ENCODE measurements at places on chromosomes 2 and 18. TPM values are rescaled to one million over a fixed set of nuclear protein-coding genes. Genes with fewer than 3 reads are reported as not detected.
A peak's percentile ranks its signal among the peaks of the same experiment; 100 is the strongest.

The DQX1 gene
- total RNA-seq, result not detected

The SMPD4 gene
- 34.1 TPM for total RNA-seq

The SLC38A11 gene
- total RNA-seq, result 3.7 TPM

The SLC35F6 gene
- 73.1 TPM for total RNA-seq

The CERKL gene
- not detected for total RNA-seq

The MCFD2 gene
- 131 TPM for total RNA-seq

The GULP1 gene
- total RNA-seq, result 38.8 TPM

The LOXHD1 gene
- total RNA-seq, result 0.27 TPM

The COL3A1 gene
- 76.1 TPM for total RNA-seq

The CFAP65 gene
- total RNA-seq, result under 0.01 TPM

DNA sequence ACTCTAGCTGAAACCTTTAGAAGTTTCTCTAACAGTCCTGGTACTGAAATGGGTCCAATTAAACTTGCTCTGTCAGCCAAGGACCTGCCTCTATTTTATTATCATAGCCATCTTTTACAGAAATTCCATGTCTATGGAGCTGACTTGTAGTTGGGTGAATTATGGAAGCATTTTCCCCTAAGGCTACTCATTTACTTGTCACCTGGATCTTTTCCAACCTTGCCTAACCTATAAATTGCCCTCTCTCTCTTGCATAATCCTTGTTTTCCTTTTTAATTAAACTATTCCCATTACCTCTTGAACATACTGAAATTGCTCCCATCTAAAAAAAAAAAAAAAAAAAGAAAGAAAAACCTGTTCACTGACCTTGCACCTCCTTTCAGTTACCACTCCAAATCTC, 74.6 kb upstream of the DOK6 start:
- DNase-seq, result no peak

DNA sequence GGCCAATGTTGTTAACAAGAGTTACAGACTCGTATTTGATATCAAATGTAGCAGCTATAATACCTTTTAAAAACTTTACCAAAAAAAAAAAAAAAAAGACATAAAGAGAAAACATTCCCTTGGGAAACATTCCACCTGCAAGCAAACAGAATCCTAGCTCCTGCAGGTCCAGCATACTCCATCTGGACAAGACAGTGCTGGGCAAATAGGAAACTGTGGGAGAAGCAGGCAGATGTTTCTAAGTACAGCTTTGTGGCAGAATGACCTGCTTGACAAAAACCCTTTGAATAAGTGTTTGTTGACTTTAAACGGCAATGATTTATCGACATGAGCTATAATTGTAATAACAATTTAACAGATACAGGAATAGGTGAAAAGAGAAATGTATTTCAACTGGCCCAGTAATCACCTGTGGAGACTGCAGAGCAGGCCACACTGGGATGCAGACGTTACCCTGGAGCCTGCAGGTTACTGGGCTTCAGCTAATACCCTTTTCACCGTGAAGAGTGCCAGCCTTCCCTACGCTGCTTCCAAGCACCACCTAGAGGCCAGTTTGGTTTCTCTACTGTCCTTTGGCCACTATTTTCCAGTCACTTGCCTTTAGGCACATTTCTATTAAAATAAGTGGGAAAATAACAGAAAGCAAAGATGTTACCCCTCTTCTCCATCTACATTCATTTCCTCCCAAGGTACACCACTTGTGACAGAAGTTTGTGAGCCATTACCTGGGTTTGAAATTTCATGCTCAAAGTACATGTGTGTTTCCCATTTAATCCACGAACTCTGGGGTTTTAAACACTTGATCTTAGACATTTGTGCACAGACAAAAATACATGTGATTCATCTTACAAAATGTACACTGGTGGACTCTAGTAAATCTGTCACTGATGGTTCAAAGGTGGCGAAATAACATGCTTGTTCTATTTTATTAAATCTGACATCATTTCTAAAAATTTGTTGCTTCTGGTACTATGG, 96.9 kb upstream of the ZNF397 start:
- DNase-seq, result peak; percentile 58

DNA sequence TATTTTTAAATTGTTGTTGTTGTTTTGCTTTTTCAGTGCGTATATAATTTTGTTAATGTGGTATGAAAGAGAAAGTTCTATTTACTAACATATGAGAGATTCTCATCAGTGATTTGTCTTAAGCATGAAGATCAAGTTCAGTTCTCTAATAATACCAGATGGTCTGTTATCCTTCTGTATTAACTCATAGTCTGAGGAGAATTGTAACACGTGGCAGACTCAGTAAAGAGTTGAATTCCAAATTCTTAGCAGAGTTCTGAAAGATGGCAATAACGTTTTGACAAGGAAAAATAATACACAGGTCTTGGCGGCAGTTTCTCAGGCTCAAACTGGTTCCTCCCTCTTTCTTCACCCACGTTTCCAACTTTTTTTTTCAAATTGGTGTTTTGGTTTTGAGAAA, 17.2 kb upstream of the COL3A1 start:
- DNase-seq, result no peak

DNA sequence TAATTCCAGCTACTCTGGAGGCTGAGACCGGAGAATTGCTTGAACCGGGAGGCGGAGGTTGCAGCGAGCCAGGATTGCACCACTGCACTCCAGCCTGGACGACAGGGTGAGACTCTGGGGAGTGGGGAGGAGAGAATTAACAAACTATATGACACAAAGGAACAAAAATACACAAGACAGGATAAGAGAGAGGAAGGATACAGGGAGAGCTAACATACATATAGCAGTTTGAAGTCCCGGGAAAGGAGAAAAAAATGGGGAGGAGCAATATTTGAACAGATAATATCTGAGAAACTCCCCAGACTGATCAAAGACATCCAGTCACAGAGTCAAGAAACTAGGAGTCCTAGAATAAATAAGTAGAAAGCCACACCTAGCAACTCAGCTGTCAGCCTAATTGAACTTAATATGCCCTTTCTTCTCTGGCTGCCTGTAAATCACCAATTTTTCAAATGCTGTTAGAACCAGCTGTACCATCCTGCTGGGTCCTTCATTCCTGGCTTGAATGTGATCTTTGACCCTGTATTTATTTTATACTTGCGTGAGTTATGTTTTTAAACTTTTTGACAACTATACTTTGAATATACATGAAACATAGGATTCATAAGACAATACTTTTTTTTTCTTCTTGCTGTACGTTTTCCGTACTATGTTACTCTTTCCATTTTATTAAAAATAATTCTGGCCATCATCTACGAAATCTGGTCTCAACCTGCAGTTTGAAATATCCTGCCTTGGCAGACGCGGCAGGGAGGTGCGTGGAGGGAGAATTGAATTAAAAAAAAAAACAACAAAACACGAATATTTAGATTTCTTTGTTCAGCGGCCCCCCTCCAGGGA, 876 bp upstream of the CYP27A1 start:
- no peak for DNase-seq

GRCh38 chr2:40606862-40607261, 155.0 kb upstream of the SLC8A1 start:
- DNase-seq, result no peak

DNA sequence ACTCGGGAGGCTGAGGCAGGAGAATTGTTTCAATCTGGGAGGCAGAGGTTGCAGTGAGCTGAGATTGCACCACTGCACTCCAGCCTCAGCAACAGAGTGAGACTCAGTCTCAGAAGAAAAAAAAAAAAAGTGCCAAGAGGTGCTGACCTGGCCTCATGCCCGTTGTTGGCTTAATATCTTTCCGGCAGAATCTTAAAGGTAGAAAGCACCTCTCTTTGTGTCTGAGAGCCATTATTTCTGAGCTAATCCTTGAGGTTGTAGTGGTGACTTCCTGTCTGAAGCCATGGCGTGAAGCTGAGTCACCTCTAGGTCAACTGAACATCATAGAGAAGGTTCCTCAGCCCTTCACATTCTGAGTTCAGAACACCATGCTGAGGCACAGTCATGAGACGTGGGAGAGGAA, 60.4 kb downstream of the WDSUB1 start:
- peak; percentile 85 for DNase-seq

- DNase-seq, result peak; percentile 63
These were observed 207.4 kb downstream of the ARL6IP6 start for GRCh38 chr2:152925547-152926448.

DNA sequence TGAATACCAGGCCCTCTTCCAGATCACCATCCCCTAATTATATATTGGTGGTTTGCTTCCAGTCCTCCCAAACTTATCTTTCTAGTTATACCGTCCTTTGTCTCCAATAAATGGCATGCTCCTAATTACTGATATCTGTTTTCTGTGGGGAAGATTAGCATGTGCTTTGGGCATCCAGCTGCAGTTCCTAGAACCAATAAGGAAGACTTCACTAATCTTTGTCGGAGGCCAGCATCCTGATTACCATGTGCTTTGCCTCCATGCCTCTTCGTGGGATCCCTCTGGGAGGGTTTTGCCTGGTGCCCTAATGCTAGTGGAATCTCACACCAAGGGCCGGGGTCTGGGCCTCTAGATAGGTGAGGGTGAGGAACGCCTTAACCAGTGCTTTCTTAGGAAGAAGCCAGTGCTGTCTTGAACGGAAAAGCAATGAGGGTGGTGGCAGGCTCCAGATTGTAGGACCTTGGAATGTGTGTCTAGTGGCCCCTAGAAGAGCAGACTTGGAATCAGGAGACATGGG, 47.7 kb downstream of the ACKR3 start:
- DNase-seq, result no peak

DNA sequence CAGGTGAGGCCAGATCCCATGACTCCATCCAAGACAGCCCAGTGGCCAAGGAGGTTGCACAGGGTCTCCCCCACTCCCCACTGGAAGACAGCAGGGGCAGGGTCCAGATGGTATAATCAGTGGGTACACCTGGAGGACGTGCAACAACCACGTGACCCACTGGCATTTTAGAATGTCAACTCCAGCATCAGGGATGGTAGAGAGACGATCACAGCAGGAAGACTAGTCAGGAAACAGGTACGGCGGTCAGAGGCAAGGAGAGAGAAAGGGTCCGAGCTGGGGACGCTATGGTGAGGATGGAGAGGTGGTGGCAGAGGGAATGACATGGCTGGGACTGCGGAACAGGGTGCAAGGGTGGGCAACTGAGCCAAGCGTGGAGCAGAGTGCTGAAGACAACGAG, 23.0 kb downstream of the SERTAD2 start:
- no peak for DNase-seq

- no peak for DNase-seq
These were observed 52.8 kb downstream of the GALNT1 start for GRCh38 chr18:35634323-35634722.

DNA sequence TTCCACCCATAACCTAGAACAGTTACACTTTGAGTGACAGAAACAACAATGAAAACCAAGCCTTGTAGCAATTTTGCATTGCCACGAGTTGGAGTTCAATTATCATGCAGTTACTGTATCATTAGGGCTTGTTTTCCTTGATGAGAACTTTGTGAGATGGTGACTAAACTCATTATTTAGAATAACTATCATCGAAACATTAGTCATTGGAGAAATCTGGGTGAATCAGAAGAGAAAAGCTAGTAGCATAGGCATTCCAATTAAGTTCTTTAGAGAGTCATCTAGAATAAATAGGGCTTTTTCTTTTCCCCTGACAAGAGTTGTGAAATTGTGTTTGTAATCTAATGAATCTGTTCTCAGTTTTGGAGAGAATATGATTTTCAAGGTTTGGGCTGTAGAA, 122.8 kb upstream of the DOCK10 start:
- DNase-seq, result no peak

GRCh38 chr2:239722760-239723470, 302.2 kb downstream of the NDUFA10 start:
- no peak for DNase-seq

- DNase-seq, result no peak
These were observed 150.6 kb downstream of the ANTXR1 start for GRCh38 chr2:69163556-69163955.

- DNase-seq, result no peak
These were observed 31.5 kb upstream of the MFF start for GRCh38 chr2:227293531-227293930.

- DNase-seq, result no peak
These were observed 2.4 kb downstream of the MRPL33 start for GRCh38 chr2:27773959-27774358.

DNA sequence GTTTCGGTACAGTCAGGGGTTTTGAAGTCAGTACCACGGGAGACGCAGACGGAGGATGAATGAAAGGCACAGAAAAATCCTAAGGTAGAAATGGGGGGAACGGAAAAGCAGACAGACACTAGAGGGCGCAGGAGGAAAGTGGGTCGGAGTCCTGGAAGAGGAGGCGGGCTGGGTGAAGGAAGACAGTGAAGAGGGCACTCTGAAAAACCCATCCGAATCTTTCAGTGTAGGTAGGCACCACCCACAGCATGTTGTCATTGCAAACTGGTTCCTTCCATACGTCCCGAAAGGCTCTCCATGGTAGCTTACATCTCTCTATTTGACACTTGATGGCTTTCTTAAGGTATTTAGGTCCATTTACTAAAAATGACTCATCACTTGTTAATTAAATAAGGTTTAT, 18.5 kb upstream of the ZNF236 start:
- DNase-seq, result peak; percentile 60

DNA sequence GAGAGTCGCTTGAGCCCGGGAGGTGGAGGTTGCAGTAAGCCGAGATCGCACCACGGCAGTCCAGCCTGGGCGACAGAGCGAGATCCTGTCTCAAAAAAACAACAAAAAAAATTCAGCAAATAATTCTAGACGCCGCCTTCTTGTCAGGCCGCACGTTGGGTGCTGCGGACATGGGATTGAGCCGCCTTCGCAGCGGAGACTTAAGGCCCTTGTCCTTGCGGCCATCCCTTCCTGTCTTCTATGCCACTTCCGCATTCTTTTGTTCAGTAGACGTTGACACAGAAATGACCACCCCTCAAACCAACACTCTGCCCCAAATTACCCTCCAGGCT, 15.8 kb downstream of the PTPN18 start:
- no peak for DNase-seq

GRCh38 chr2:235921508-235922191, 246.5 kb downstream of the GBX2 start:
- DNase-seq, result no peak

DNA sequence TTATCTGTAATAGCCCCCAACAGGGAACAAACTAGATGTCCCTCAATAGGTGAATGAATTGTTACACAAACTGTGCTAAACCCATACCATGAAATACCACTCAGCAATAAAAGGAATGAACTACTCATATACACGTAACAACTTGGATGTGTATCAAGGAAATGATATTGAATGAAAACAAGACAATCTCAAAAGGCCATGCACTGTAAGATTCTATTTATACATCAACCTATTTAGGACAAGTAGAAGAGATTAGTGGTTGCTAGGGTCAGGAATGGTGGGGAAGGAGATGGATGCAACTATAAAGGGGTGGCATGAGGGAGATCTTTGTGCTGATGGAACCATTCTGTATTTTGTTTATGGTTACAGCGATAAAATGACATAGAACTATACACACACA, 47.1 kb downstream of the KANSL3 start:
- no peak for DNase-seq

- peak; percentile 79 for DNase-seq
These were observed 28.5 kb upstream of the NOSTRIN start for GRCh38 chr2:168773719-168774521.

Data from thyroid gland (tissue), 4 donors.